ENCODE measurements at places on chromosomes 13 and 19. TPM values are rescaled to one million over a fixed set of nuclear protein-coding genes. Genes with fewer than 3 reads are reported as not detected.

- H3K4me1 ChIP-seq, result no peaks in the 10 kb centered on the region
- H3K36me3 ChIP-seq, result no peaks in the 10 kb centered on the region
- no peak overlapping the region for H3K27ac ChIP-seq
- H3K27me3 ChIP-seq, result no peaks in the 10 kb centered on the region
- no peak for DNase-seq
Measured at GRCh38 chr13:35388441-35389355, 87.8 kb downstream of the MAB21L1 start.

- DNase-seq, result peak; percentile 65
- peaks cover 4% of the 10 kb centered on the region for H3K27me3 ChIP-seq
Measured at GRCh38 chr19:34512254-34512822, 30.8 kb downstream of the WTIP start.

Gene ZNF844
- 13.2 TPM for total RNA-seq

Gene DHX34
- total RNA-seq, result 21.6 TPM

Gene ZIK1
- 4.1 TPM for total RNA-seq

Gene ALOX5AP
- 5.1 TPM for total RNA-seq

GRCh38 chr19:53646144-53646543, 14.3 kb downstream of the DPRX start:
- H3K27me3 ChIP-seq, result no peaks in the 10 kb centered on the region
- H3K27ac ChIP-seq, result no peak overlapping the region
- no peak overlapping the region for H3K4me3 ChIP-seq
- no peak for DNase-seq
- no peaks in the 10 kb centered on the region for H3K4me1 ChIP-seq
- H3K36me3 ChIP-seq, result no peaks in the 10 kb centered on the region

Gene CCNA1
- not detected for total RNA-seq

Gene ZNF780B
- total RNA-seq, result 9.8 TPM

Gene IGSF23
- total RNA-seq, result not detected

GRCh38 chr13:63308549-63309165, 1893.0 kb upstream of the PCDH20 start:
- H3K27me3 ChIP-seq, result no peaks in the 10 kb centered on the region
- H3K36me3 ChIP-seq, result no peaks in the 10 kb centered on the region
- no peak for DNase-seq
- no peak overlapping the region for H3K27ac ChIP-seq
- no peak overlapping the region for H3K4me3 ChIP-seq

Gene B3GNT3
- 7.6 TPM for total RNA-seq

- no peaks in the 10 kb centered on the region for H3K36me3 ChIP-seq
- H3K4me1 ChIP-seq, result no peaks in the 10 kb centered on the region
- no peak overlapping the region for H3K27ac ChIP-seq
- no peak overlapping the region for H3K4me3 ChIP-seq
Measured at GRCh38 chr13:82305588-82305987, 1576.7 kb downstream of the SLITRK1 start.

DNA sequence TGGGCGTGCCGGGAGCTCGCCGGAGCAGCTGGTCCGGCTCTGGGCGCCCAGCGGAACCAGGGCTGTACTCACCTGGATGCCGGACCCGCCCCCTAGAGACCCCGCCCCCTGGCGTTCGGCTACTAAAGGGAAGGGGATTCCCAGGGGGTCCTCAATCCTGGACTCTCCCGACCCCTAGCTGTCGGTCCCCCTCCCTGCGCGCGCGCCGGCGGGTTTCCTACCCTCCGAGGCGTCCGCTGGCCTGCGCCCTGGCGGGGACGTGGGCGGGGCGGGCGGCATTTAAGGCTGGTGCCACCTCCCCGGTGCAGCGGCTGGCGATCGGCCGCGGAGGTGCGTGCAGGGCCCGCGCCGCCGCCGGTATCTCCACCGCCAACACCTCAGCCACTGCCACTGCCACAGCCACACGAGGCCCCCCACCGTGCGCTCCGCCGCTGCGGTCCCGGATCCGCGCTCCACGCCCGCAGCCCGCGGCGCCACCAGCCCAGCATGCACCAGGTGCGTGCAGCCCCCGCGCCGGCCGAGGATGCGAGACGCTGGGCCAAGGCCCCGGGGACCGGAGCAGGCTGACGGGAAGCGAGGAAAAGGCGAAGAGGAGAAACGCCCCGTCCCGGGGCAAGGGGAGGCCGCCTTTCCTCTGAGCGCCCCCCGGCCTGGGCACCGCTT, at the start of gene ATP12A:
TSS of gene ATP12A (plus strand) at position 151 of the 663 bp plus-strand sequence. CDS start at position 487, 336 bp downstream.
- no peak for DNase-seq
- no peaks in the 10 kb centered on the region for H3K36me3 ChIP-seq
- peak within 1 kb of the TSS; percentile 59 for H3K4me3 ChIP-seq

GRCh38 chr19:1473085-1473851, 5.7 kb downstream of the C19orf25 start:
- no peak for DNase-seq
- no peak overlapping the region for H3K27ac ChIP-seq
- peaks cover 61% of the 10 kb centered on the region for H3K4me1 ChIP-seq
- peaks cover 9% of the 10 kb centered on the region for H3K36me3 ChIP-seq
- H3K27me3 ChIP-seq, result peaks cover 58% of the 10 kb centered on the region

Measured in suprapubic skin (tissue), 4 donors.